ENCODE measurements at places on chromosomes 2 and 18. TPM values are rescaled to one million over a fixed set of nuclear protein-coding genes. Genes with fewer than 3 reads are reported as not detected.

Gene POMC
- total RNA-seq: not detected

- no peak for DNase-seq
Measured at GRCh38 chr18:23921716-23922285, 92.8 kb upstream of the TTC39C start.

GRCh38 chr2:10658041-10658913, 31.5 kb downstream of the NOL10 start:
- DNase-seq: peak; percentile 91

Gene COLEC11
- total RNA-seq: not detected

GRCh38 chr2:191358325-191359025, 113.3 kb downstream of the MYO1B start:
- peak; percentile 66 for DNase-seq

DNA sequence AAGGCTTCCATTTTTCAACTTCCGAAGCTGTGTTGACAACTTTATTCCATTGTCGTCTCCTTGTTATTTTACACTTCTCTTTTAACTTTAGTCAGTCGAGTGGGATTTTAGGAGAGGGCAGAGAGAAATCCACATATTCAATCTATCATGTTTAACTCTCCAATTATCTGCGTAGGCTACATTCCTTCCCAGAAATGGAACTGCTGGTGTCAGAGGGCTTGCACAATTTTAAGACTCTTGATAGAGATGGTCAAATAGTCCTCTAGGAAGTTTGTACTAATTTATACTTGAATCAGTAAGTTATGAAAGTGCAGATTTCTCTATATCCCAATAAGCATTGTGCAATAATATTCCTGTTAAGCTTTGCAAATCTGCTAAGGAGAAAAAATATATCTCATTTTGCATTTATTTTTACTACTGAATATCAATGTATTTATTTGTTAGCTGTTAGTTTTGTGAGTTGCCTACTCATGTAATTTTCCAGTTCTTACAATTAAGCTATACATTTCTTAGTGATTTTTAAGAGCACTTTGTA, 95.6 kb downstream of the CYP26B1 start:
- no peak for DNase-seq

GRCh38 chr2:46416739-46417403, 62.5 kb upstream of the TMEM247 start:
- DNase-seq: no peak

DNA sequence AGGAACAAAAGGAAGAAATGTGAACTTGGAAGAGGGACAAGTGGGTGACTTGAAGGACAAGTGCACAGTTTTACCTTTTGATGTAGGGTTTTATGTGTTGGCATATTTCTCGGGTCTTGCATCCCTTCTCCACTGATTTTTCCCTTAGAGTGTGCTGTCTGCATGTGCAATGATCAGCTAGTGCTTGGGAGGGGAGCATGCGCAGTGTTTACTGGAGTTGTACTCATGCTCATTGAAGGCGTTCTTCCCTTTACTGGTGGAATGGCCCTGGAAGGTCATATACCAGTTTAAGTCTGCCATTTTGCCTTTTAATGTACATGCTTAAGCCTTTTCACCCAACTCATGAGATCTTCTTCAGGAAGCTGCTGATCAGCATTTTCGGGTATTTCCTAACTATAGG, 1168.0 kb downstream of the SUCLG1 start:
- DNase-seq: no peak

Gene TMEM247
- total RNA-seq: not detected

Gene SETBP1
- total RNA-seq: 12.4 TPM

Gene FIGN
- 30.3 TPM for total RNA-seq

Gene TUBA4B
- total RNA-seq: not detected

Gene FAM237A
- not detected for total RNA-seq

Gene ACOXL
- 0.12 TPM for total RNA-seq

DNA sequence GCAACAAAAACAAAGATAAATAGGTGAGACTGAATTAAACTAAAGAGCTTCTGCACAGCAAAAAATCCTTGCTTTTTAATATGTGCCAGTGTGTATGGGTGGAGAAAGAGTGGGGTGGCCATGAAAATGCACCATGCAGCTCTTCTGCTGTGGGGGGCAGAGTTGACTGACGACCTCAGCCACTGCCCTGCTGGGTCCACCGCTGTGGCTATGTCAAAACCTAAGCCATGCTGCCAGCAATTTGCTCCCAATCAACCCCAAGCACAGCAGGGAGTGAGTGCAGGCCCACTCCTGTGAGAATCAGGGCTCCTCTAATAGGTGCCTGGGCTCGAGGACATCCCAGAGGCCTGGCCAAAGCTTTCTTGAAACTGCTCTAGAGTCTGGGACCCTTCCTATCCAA, 235.6 kb upstream of the RBBP8 start:
- no peak for DNase-seq

Gene C2orf80
- total RNA-seq: not detected

Gene TUBA3E
- total RNA-seq: not detected

- no peak for DNase-seq
Measured at GRCh38 chr18:57439985-57440330, 4.8 kb downstream of the ONECUT2 start.

- no peak for DNase-seq
Measured at GRCh38 chr2:132633635-132634034, 36.4 kb downstream of the LYPD1 start.

Gene TWIST2
- 2.5 TPM for total RNA-seq

DNA sequence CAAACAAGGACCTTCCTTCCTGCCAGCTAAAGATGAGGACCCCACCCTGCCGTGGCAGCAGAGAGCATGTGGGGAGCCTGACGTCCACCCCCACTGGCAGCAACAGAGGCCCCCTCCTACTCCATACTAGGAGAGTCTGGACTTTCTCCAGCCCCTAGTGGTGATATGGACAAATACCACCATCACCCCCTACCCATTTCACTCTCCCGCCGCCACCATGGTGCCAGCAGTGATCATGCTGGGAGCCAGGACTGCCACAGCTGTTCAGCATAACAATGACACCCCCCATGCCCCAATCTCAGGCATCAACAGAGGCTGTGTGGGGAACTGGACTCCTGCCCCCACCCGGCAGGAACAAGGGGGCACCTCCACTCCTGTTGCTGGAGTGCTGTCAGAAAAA, 42.7 kb upstream of the ATP9B start:
- no peak for DNase-seq

- peak; percentile 71 for DNase-seq
Measured at GRCh38 chr2:234680688-234681619, 184.1 kb upstream of the ARL4C start.

Gene HOXD9
- not detected for total RNA-seq

GRCh38 chr2:118013221-118013723, 598 bp downstream of the CCDC93 start:
- DNase-seq: no peak
